ENCODE measurements at places on chromosomes 11 and 22.

DNA sequence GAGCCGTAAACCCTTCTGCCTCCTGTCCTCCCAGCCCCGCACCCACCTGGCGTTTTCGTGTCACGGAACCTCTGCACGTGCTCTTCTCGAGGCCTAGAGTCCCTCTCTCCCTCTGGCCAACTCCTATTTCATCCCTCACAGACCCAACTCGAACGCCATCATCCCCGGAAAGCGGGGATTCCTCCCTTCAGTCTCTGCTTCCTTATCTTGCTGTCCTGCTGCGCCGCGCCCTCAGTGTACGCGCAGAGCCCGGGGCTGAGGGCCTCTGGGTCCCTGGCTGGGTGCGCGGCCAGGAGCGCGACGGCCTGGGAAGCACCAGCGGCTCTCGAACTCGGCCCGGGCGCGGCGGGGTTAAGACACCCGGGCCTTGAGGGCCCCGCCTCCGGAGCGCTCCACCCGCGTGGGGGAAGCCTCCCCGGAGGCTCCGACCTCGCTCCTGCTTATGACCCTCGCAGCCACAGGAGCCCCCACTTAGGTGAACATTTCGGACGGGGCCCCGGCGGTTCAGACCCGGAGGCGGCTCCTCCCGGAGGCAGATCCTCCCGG is 398 bp upstream of the ATG16L2 start:
- no peak for DNase-seq

DNA sequence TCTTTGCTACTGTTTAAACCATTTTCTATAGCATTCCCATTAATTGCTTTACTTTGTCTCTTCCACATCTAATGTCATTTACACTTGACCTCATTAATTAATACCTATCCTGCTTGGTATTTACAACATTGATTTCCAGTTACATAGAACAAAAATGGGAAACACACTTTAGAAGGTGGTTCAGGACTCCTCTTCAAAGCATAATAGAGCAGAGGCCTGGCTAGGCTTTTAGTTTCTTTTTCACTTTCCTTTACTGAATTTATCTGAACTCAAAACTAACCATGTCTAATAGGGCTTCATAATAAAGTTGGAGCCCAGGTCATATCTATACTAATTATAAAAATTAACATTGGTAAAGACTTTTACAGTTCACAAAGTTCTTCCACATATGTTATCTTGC is 648.0 kb upstream of the KIRREL3 start:
- no peak for DNase-seq

- no peak for DNase-seq
Measured at GRCh38 chr11:24509114-24509513, 12.3 kb downstream of the LUZP2 start.

DNA sequence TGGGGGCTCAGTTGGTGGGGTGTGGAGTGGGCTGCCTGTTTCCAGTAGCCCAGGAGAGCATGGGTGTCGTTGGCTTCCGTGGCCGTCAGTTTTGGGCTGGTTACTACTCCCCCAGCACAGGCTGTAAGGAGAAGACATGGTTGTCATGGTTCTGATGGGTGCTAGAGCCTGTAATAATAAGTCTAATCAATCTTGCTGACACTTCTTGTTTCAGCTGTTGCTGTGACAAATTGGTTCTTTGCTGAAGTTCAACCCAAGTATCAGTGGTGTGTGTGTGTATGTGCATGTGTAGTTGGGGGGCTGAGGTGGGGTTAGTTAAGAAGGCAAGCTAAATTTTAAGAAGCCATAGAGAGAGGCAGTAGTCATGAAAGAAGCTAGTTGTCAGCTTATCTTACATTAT is 61.3 kb upstream of the DBX1 start:
- no peak for DNase-seq

DNA sequence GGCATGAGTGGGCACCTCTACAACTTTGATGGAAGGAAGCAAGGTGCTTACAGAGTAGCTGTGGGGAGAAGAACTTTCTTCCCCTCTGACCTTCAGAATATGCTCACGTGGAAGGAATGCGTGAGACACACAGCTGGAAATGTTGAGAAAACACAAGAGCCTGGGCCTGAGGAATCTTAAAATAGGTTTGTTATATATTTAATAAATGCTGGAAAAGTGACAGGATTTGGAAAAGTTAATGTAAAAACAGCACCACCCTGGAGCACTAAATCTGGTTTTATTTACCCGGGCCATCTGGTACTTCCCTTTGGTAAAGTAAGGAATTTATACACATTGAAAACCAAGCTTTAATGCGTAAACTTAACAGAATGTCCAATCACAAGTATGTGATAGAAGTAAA is 14.0 kb upstream of the AMPD3 start:
- no peak for DNase-seq

- no peak for DNase-seq
Measured at GRCh38 chr22:46726066-46726985, 11.7 kb downstream of the CERK start.

- DNase-seq, result no peak
Measured at GRCh38 chr22:19622061-19622441, 92.3 kb upstream of the SEPTIN5 start.

Data from activated T-cell treated with anti-CD3 and anti-CD28 coated beads, Interleukin-2, amount 50 U/mL, for 48 hours (primary cell).